ENCODE measurements at places on chromosomes 3 and 15. TPM values are rescaled to one million over a fixed set of nuclear protein-coding genes. Genes with fewer than 3 reads are reported as not detected.

GRCh38 chr15:35936284-35936683 is 390.3 kb upstream of the DPH6 start:
- DNase-seq: no peak

The DNASE1L3 gene
- polyA plus RNA-seq: 10.7 TPM

GRCh38 chr3:125032100-125032643 is 23.6 kb downstream of the HEG1 start:
- no peak for DNase-seq

DNA sequence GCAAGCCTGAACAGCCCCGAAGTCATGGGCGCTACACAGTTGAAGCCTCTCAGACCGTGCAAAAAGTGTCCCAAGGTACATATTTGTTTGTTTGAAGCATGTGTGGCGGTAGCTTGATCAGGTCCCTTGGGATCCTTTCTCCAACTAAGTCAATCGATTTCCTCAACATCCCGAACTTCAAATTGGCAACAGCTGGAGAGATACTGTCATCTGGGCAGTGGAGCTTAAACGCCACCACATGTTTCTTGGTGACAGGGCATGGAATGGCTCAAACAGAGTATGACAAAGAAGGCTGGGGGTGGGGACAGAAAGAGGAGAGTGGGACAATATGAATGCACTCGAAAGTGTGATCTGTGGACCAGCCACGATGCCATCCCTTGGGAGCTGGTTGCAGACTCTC is 84.9 kb upstream of the PSMD6 start:
- DNase-seq: no peak

GRCh38 chr3:126960604-126960995 is 22.3 kb upstream of the PLXNA1 start:
- no peak for DNase-seq

DNA sequence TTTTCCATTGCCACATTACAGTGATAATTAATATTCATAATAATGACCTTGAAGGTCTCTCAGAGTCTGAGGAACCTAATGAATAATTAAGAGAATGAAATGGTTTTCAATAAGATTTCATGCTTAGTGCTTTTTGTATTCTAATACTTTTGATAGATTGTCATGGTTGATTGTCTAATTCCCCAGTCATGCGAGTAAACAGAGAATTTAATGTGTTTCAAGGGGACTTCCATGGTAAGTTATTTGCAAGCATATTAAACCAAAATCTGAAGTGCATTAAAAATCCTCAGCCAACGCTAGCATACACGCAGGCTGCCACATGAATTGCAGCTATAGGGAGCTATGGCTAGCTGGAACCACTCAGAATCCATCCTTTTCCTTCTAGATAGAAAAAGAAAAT is 18.9 kb upstream of the ANO10 start:
- DNase-seq: no peak

DNA sequence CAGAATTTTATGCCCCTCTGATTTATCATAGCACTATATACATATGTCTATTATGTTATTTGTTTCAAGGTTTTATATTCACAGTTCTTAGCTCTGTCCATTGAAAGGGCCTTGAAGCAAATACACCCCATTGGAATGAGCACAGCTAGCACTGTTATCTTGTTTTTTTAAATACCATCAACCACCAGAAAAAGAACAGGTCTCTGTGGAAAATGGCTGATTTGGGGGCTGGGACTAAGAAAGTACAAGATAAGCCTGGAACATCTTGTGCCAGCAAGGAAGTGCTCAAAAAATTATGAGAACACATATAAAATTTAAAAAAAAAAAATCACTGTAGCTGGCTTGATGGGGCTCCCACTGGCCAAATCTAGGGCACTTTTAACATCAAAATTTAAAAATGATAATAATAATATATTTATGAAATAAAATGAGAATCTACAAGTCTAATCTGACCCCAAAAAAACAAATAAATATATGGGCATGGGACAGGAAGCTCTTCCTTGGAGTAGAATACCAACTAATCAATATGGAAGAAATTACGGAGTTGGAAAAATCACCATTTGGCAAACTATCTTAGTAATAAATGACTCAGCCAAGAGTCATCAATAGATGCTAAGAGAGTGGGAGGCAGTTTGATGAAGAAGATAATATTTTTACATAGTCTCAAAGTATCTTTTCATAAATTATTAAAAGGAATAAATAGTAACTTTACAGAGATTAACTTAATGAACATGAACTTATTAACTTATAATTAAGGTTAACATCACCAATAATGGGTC is 20.5 kb downstream of the IFT80 start:
- DNase-seq: no peak

DNA sequence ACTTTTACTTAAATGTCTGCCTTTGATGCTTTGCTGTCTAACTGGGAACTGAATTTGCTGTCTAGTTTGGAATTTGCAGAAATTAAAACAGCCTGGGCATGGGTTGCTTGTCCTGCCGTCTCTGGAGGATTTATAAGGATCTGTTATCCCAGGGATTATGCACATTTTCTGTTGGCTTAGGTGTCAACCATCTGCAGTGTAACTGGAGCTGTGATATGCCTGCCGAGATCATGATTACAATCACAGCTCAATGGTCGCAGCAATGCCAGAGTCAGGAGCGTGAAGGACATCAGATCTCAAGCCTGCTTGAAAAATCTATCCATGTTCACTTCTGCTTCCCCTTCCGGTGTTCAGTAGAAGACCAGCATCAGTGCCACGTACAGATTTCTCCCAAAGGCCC is 41.8 kb upstream of the SETMAR start:
- DNase-seq: no peak

The ROBO1 gene
- polyA plus RNA-seq: 2.6 TPM

The APOD gene
- 85.8 TPM for polyA plus RNA-seq

The HPS3 gene
- polyA plus RNA-seq: 9.3 TPM

The ALG1L2 gene
- polyA plus RNA-seq: not detected

DNA sequence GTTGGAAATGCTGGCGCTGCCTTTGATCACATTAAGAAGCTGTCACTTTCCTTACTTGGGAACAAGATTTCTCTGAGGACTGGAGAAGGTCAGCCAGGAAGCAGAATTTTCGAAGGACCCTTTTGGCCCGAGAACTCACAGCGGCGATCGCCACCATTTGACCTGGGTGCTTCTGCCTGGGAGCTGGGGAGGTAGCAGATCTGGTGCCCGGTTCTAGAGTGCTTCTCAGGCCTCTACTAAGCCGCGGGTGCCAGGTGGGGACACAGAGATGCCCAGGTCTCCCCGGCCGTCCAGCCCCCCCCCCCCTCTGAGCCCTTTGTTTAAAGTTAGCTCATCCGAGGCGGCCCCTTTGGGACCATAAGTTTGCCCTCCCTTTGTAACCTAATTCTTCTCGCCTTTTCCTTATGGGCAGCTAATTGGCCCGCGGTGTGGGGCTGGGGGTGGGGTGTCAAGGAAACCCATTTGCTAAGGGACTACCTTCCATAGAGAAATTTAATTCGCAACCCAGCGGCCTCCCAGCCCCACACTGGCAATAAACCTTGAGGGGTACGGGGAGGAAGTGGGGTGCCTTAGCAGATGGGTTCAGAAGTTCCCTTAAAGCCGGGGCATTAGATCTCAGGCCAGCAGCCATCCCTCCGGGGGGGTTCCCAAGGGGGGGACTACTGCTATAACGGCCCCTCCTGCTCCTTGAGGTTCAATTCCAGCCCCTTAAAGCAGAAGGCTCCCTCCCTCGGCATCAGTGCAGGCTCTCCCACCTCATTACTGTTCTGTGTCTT is 1.9 kb downstream of the GATA2 start:
- DNase-seq: no peak

DNA sequence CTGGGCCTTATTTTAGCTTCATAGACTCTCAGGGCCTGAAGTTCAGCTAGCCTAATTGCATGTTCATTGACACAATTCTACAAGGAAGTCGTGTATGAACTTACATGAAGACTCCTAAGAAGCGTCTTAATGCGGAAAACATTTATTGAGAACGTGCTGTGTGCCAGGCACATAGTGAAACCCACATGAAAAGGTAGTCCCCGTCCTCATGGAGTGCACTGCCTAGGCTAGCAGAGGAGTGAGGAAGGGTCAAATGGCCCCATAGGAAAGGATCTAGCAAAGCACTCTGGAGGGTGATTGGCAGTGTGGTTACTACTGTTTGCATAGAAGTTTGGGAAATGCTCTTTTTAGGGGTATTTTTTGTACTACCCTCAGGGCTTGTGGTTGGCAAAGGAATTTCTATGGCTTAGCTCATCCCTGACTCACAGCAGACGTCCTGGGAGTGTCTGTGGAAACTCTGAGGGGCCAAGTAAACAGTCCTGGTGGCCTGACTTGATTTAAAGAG is 854 bp upstream of the NPTN start:
- no peak for DNase-seq

The IQCB1 gene
- polyA plus RNA-seq: 11.7 TPM

- no peak for DNase-seq
These were observed 19.0 kb downstream of the SMAD6 start for GRCh38 chr15:66721020-66721419.

The NAALADL2 gene
- 0.49 TPM for polyA plus RNA-seq

The TMEM62 gene
- polyA plus RNA-seq: 15.1 TPM

DNA sequence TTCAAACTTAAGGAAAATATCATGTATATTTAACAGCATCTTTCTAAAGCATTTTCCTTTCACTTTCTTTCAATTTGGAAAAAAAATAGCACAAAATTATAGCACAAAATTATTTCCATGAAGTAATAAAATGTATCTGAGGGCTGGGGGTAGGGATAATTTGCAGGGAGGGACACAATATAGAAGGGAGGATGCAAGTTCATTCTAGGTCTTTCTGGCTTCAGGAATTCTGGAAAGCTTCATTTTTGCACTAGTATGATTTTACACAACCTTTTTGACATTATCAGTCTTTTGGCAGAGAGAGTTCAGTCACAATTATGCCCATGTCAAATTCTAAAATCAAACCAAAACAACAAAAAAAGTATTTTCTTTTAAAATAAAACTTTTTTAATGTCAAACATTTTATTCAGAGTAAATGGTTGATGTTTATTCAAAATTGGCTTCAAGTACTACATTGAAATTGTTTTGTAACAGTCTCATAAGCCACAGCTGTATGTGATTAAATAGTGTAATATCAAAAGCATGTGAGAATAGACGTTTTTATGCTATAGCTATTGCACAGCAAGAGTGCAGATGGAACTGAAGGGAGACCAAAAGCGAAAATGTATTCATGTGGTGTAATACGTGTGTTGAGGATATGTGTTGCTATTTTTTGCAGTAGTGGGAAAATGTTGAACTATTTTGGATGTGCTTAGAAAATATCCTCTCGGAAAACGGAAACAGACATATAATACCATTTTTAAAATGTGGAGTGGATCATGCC is 5.8 kb downstream of the RBMS3 start:
- DNase-seq: peak; percentile 83

GRCh38 chr3:194488055-194488742 is 1.4 kb upstream of the ATP13A3 start:
- DNase-seq: peak; percentile 14
